ENCODE measurements at places on chromosomes 6 and 20.
A peak's percentile ranks its signal among the peaks of the same experiment; 100 is the strongest.

- no peak for DNase-seq
Measured at GRCh38 chr6:136158387-136158821, 91.7 kb downstream of the MTFR2 start.

- DNase-seq = no peak
Measured at GRCh38 chr6:35417979-35418661, 34.0 kb upstream of the FANCE start.

- DNase-seq = no peak
Measured at GRCh38 chr6:79657238-79657637, 26.1 kb downstream of the SH3BGRL2 start.

- DNase-seq = no peak
Measured at GRCh38 chr6:120122401-120122800, 772.8 kb upstream of the MAN1A1 start.

GRCh38 chr6:40882323-40882997 lies 156.6 kb downstream of the UNC5CL start:
- DNase-seq = peak; percentile 18

- DNase-seq = no peak
Measured at GRCh38 chr6:158064725-158065251, 83.1 kb downstream of the SYNJ2 start.

DNA sequence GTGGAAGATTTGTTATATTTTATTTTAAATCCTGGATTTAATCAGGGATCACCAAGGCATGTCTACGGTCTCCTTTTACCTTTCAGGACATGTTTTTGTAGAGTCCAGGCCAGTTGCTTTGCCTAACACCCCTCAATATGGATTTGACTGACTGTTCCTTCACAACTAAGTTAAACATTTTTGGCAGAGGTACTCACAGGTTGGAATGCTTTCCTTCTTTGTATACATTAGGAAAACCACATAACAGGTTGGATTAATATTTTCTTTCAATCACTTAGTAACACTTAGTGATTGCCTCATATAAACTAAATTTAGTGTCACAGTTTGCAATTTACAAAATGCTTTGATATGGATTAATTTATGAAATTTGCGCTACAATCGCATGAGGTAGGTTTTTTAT lies 64.5 kb downstream of the IPCEF1 start:
- DNase-seq = no peak

GRCh38 chr6:125722886-125723285 lies 26.5 kb upstream of the HEY2 start:
- no peak for DNase-seq

GRCh38 chr20:44494266-44494665 lies 18.6 kb downstream of the TTPAL start:
- DNase-seq = no peak

DNA sequence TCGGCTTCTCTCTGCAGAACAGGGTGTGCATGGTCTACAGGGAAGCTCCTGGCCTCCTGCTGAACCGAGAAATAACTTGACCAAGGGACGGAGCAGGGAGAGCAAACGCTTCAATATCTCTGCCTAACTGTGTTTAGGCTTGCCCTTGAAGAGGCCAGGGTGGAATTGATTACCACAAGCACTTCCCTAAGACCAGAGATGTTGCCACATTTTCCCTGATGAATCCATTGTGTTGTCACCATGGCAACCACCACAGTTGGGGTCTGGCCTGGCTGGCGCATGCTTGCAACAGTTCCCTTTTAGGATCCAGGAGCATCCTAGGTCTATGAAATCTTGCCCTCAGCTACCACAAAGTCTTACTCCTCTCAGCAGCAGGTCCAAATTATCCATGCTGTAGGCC lies 213.5 kb upstream of the SULF2 start:
- no peak for DNase-seq

DNA sequence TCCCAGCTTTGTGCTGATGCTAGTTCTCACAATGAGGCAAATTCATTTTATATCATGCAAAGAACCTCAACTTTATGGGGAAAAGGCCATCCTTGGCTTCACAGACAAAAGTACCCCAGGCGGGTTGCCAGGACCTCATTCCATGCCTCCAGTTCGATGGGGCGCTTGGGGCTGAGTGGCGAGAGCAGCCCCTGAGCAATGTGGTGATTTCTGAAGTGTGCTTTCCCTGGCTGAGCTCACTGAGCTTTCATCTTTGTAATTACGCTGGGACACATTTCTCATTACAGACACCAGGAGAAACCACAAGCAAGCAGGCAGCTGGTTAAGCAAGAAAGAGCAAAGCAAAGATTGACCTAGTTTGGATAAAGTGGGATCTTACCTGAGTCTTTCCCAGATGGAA lies 301.5 kb upstream of the CDH4 start:
- no peak for DNase-seq

GRCh38 chr20:25129908-25130307 lies 48.0 kb upstream of the VSX1 start:
- DNase-seq = no peak

GRCh38 chr6:150491811-150492172 lies 107.9 kb upstream of the PLEKHG1 start:
- no peak for DNase-seq

GRCh38 chr6:133877116-133877515 lies 11.8 kb upstream of the TCF21 start:
- DNase-seq = no peak

GRCh38 chr6:136108361-136108945 lies 141.7 kb downstream of the MTFR2 start:
- no peak for DNase-seq

DNA sequence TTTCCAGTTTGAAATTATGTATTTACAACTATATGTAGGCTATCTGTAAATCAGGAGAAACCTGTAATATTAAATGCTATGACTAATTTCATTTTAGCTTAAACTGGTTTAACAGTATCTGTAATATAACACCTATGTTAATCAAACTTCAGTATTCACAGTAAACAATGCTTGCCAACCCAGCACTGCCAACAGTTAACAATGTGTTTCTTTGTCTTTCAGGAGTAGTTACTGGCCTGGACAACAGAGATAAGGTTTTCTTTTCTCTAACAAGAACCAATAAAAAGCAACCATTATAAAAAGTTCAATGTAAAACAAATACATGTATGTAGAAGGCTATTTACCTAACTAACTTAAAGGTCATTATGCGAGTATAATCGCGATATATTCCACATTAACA lies 158.8 kb downstream of the CDK19 start:
- DNase-seq = no peak

DNA sequence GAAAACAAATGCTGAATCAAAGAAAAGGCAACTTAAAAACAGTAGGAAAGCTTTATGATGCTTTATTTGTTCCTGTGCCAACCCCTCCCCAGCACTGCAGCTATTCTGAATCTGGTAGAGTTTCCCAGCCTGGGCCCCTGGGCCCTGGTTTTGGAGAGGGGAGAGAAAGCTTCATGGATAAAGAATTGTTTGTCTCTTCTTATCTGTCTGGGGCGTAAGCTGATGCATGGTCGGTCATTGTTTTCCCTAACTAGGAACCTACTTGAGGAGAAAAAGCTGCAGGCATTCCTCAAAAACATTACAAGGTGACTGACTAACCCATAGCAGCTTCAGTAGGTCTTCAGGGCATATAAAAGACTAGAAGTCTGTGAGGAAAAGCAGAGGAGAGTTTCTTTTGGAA lies 758.1 kb upstream of the EPHA7 start:
- no peak for DNase-seq

DNA sequence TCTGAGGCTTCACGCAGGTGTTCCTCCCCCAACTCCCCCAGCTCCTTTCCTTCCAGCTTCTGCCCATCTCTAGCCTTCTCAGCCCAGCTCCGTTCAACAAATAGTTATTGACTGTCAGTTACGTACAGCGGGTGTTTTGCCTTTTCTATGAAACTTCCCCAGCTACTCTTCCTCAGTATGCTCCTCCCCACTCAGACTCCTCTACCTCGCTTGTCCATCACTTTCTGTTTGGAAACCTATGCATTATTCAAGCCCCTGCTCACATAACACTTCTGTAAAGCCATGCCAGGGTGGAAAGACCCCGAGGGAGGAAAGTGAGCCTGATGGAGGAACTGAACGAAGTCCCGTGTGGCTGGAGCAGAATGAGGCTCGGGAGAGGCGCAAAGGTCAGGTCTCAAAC lies 44.2 kb upstream of the NR2E1 start:
- DNase-seq = no peak

DNA sequence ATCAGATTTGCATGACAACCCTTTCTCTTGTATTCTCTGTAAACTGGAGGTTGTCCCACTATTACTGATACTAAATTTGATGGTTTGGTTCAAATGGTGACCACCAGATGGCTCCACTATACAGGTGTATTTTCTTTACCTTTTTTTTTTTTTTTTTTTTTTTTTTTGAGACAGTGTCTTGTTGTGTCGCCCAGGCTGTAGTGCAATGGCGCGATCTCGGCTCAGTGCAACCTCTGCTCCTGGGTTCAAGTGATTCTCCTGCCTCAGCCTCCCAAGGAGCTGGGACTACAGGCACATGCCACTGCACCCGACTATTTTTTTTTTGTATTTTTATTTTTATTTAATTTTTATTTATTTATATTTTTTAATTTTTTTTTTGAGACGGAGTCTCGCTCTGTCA lies 6.6 kb upstream of the WTAP start:
- peak; percentile 32 for DNase-seq

GRCh38 chr20:37473249-37474000 lies 47.6 kb upstream of the NNAT start:
- no peak for DNase-seq

Measured in HEK293T (cell line).